ENCODE measurements at places on chromosomes 1 and 21.
A peak's percentile ranks its signal among the peaks of the same experiment; 100 is the strongest.

DNA sequence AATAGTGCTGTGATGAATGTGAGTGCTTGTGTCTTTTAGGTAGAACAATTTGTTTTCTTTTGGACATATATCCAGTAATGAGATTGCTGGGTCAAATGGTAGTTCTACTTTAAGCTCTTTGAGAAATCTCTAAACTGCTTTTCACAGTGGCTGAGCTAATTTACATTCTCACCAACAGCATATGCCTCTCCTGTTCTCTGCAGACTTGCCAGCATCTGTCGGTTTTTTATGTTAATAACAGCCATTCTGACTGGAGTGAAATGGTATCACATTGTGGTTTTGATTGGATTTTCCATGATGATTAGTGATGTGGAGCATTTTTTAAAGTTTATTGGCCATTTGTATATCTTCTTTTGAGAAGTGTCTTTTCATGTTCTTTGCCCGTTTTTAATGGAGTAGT is 647.3 kb upstream of the ADAMTS5 start:
- DNase-seq = no peak

DNA sequence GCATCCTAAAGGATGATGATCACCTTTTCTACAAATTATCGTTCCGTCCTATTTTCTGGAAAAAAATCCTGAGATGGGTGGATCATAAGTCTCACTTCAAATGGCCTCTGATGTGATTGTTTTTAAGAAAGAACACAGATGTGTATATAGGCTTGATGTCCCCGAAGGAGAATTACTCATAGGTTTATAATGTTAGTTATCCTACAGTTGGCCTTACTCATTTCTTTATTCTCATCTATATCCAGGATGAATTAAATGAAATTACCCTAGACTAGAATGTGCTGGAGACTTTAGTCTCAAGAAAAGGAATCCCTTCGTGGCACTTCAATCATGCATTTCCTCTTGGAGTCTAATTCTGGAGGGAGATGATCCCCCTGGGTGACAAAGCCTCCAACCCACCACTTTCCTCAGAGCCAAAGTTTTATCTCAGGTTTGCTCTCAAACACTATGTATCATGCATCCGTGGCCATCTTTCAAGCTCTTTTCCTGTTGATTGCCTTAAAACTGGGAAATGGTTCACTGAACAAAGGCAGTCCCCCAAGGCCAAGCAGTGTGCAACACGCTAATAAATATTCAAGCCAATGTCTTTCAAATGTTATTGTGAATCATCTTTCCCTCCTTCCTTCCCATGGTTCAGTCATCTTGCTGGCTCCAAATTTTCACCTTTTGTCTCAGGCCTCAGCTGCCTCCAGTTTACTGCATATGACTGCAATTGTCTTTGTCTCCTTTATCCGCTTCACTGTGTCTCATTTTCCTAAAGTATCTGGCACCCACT is 32.5 kb upstream of the SMYD2 start:
- no peak for DNase-seq

DNA sequence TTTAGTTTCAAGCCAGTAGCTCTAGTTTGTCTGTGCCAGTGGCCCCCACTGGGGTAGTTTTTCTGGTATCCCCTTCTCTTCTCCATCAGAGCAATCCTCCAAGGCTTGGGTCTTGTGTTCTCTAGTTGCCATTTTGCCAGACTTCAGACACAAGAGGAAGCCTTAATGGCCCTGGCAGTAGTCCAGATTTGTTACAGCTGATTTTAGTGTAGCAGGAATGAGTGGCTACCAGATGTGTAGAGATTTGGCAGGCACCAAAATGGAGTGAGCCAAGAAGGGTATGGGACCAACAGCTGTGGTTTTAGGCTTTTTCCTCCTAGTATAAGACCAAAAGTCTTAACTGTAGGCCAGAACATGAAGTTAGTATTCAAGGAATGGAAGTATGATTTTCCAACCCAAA is 56.8 kb downstream of the ACP6 start:
- DNase-seq = no peak

DNA sequence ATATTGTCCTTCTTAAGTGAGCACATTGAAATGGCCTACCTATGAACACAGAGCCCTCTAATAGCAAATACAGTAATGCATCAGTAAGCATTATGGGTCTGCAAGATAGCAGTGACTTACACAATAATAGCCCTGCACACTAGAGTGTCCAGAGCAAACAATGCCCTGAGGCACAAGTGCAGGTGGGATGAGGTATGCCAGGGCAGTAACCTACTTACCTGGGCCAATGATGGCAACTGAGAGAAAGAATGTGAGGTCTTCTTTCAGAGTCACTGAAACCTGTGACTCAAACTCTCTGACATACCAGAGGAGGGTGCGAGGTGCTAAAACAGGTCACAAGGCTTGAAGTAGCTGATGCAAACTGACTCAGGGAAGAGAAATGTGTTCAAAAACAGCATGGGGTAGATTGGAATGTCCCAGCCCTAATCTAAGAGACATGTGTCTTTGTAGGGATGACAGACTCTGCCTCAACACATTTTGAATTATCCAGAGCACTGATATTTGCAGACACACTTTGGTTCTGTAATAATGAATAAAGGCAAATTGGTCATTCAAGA is 168.5 kb upstream of the RUNX1 start:
- peak; percentile 65 for DNase-seq

- no peak for DNase-seq
These were observed 133.3 kb upstream of the C1orf105 start for GRCh38 chr1:172287208-172287607.

DNA sequence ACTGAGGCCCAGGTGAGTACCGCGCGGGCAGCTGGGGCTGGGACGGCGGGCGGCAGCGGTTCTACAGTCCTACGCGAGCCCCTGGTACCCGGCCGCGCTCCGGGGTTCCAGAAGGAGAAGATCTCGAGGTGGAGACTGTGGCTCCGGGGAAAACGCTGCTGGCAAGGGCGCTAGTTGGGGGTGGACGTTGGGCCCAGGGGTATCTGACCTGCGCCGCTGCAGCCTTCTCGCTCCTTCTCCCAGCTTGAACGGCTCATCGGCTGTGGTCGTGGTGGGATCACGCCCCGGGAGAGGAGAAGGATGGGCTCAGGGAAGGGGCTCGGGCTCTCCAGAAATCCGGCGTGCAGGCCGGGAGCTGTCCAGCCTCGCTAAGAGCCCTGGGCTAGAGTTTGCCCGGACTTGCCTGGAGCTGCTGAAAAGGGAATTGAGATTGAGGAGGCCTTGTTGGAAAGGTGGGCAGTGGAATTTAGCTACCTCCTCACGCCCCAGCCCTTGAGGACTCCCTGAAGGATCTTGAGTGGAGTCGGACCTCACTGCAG is 1.1 kb upstream of the POU3F1 start:
- no peak for DNase-seq

- DNase-seq = no peak
These were observed 614.9 kb upstream of the TMPRSS15 start for GRCh38 chr21:19018529-19018928.

- no peak for DNase-seq
These were observed 24.0 kb downstream of the TMEM53 start for GRCh38 chr1:44650159-44650831.

DNA sequence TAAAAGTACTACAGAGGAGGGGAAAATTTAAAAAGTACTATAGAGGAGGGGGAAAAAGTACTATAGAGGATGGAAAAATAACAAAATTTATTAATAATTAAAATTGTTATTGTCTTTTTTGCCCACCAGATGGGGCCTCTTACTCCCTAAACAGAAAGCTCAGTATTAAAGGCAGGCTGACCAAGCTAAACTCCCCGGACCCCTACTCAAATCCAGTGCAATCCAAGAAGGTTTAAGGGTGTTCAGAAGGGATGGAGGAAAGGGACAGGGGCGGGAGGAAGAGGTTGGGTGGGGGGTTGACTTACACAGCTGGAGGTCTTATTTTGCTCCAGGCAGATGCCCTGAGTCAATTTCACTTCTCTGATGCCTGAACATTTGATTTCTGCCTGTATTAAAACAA is 13.7 kb downstream of the CD34 start:
- DNase-seq = no peak

DNA sequence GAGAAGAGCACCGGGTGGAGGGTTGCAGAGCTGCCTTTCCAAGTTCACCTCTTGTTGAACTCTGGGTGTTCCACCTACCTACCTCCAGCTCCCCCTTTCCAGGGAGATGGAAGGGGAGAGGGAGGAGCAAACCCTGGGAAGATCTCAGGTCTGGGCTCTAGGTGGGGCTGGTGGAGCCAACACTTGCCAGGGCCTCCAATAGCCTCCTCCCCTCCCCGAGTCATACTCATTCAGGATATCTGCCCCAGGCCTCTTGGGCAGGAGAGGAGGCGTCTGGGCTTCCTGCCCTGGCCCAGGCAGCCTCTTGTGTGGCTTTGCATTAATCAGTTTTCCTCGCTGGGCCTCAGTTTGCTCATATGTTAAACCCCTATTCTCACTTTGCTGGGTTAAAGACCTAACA is 13.4 kb downstream of the RAP1GAP start:
- no peak for DNase-seq

GRCh38 chr21:37636152-37636860 is 269.7 kb downstream of the DYRK1A start:
- peak; percentile 24 for DNase-seq

GRCh38 chr1:3410142-3410925 is 44.1 kb upstream of the ARHGEF16 start:
- peak; percentile 17 for DNase-seq

- DNase-seq = no peak
These were observed 86.8 kb downstream of the LRRC8C start for GRCh38 chr1:89719502-89720306.

DNA sequence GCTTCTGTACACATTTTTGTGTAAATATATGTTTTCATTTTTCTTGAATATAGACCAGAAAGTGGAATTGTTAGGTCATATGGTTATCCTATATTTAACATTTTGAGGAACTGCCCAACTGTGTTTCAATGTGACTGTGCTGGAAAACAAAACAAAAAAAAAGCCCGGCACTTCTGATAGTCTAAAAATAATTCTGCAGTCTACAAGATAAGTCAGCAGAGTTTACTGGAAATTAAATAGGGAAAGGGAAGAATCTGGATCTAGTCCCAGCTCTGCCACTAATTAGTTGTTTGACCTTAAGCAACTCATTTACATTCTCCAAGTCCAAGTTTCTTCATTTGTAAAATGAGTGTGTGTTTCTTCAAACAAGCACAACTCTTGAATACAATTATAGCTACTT is 869.1 kb upstream of the B3GALT2 start:
- no peak for DNase-seq

DNA sequence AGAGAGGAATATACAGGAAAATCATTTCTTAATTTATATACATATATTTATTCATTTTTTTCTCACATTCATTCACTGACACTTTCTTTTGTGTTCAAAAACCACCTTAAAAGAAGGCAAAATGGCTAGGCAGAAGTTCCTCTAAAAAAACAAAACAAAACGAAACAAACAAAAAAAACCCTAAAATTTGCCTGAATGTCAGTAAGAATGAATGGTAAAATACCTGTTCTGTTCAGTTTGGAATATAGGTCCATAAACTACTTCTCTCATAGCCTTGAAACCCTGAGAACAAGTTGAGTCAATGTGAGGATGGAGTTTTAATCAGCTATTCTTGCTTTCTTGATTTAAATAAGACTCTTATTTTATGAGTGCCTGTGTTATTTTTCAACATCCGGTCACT is 14.7 kb upstream of the ALG6 start:
- DNase-seq = no peak

GRCh38 chr1:189027512-189027911 is 1450.2 kb downstream of the BRINP3 start:
- no peak for DNase-seq

DNA sequence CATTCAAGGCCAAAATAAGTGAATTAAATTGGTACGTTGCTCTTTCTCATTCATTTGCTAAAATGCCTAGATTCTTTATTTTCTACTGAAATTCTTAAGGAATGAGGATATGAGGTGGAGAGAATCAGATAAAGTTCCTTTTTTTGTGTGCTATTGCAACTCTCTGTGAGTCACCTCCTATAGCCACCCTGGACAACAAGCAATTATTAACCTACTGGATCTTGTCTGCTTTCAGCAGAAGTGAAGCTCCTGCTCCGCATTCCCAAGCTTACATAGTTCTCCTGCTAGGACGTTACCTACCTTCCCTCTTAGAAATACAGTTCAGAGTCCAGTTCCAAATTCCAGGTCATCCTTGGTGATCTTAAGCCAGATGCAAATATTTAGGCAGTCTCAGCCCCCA is 4.8 kb upstream of the KCNJ6 start:
- DNase-seq = no peak

- DNase-seq = no peak
These were observed 6.3 kb upstream of the POU3F1 start for GRCh38 chr1:38052750-38053415.

- DNase-seq = no peak
These were observed 640.6 kb downstream of the PTPRU start for GRCh38 chr1:29876902-29877301.

GRCh38 chr1:91170571-91170970 is 148.7 kb upstream of the ZNF644 start:
- no peak for DNase-seq

- DNase-seq = no peak
These were observed 11.3 kb upstream of the OR2T8 start for GRCh38 chr1:247908766-247909165.

DNA sequence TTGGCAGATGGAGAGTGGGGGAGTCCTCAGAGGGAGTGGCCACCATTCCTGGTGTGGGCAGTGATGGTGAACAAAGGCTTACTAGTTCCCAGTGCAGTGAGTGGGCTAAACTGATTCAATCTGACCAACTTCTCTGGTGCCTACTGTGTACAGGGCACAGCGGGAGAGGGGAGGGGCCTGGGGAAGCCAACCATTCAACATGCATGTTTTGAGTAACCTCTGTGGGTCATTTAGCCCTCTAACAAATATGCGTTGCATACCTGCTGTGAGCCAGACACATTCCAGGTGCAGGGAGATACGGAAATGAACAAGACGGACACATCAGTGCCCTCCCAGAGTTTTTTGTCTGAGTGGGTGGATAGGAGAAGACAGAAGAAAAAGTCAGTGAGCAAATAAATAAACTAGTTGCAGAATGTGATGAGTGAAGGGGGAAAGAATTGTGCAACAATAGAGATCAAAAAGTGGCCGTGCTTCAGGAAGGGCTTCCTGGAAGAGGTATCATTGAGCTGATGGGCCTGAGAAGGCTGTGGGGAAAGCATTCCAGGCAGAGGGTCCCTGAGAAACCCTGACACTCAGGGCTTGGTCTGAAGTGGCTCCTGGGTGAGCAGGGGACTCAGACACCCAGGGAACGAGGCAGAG is 78.8 kb downstream of the EPHB2 start:
- DNase-seq = no peak

DNA sequence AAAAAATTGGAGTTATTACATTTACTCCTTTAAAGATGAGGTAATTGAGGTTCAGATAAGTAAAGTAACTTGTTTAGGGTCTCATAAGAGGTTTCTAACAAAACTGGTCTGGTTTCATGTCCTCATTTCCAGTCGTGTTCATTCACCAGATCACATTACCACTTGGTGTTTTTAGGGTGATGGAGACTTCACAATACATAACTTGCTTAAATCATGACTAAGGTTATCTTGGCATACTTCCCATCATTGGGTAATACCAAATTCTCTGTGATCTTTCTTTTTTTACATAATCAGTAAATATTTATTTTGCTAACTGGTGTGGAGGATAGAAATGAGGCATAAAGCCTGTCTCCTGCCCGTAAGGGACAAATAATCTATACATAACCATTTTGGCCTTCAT is 31.6 kb upstream of the RPTN start:
- DNase-seq = no peak
